ENCODE measurements at places on chromosomes 1 and 21.

- no peak for DNase-seq
Measured at GRCh38 chr1:109891930-109892329, 18.7 kb upstream of the CSF1 start.

- DNase-seq, result no peak
Measured at GRCh38 chr1:214927796-214928195, 154.7 kb upstream of the KCNK2 start.

DNA sequence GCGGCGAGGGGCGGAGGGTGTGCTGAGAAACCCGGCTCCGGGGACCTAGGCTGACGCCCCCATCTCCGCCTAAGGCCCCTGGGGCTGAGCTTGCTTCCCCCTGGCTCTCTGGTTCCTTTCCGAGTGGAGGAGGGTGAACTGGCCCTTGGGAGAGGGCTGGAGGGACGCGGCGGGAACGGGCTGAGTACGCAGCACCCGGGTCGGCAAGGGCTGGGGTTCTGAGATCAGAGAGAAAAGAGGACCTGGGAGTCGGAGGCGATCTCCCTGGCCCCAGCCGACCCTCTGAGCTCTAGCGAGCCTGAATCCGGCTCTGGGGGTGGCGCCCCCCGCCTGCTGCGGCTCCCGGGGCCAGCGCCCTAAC, 270.8 kb downstream of the FOXD2 start:
- no peak for DNase-seq

- no peak for DNase-seq
Measured at GRCh38 chr1:187051618-187052232, 223.0 kb downstream of the PLA2G4A start.

- DNase-seq, result no peak
Measured at GRCh38 chr1:20480243-20480944, 5.6 kb downstream of the CAMK2N1 start.

DNA sequence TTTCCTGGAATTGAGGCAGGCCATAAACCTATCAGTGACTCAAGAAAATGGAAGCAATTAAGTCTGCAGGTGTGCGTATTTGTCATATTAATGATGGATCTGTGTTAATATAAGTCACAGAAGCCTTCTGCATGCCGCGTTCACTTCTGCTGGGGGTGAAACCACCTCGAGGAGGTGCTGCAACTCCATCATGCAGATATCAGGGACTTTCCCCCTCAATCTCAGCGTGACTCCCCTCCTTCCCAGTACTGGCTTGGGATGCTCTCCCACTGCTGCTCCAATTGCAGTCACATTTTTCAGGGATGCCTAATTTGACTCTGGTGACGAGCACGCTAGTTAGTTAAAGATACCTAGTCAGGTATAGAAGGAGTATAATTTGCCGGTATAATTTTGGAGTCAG, 87.5 kb downstream of the ASTN1 start:
- no peak for DNase-seq

GRCh38 chr1:153465811-153466636, 5.6 kb upstream of the S100A7 start:
- peak; percentile 51 for DNase-seq

- no peak for DNase-seq
Measured at GRCh38 chr1:117860896-117861610, 68.4 kb downstream of the GDAP2 start.

GRCh38 chr1:68308034-68308433, 75.7 kb upstream of the WLS start:
- DNase-seq, result no peak

DNA sequence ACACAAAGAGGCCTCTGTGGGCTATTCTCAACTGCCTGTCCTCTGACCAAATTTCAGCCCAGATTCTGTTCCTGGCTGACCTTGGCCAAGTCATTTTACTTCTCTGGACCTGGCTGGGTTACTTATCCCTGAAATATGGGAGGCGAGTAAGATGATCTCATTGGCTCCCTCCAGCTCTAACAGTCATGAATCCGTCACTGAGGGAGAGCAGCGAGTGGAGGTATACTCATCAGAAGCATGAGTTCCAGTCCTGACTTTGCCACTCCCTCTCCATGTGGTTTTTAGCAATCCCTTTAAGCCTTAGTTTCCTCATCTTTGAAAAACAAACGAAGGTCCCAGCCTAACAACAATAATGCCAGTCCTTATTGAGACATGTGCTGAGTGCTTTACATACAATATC, 63.5 kb downstream of the CCDC185 start:
- DNase-seq, result no peak

DNA sequence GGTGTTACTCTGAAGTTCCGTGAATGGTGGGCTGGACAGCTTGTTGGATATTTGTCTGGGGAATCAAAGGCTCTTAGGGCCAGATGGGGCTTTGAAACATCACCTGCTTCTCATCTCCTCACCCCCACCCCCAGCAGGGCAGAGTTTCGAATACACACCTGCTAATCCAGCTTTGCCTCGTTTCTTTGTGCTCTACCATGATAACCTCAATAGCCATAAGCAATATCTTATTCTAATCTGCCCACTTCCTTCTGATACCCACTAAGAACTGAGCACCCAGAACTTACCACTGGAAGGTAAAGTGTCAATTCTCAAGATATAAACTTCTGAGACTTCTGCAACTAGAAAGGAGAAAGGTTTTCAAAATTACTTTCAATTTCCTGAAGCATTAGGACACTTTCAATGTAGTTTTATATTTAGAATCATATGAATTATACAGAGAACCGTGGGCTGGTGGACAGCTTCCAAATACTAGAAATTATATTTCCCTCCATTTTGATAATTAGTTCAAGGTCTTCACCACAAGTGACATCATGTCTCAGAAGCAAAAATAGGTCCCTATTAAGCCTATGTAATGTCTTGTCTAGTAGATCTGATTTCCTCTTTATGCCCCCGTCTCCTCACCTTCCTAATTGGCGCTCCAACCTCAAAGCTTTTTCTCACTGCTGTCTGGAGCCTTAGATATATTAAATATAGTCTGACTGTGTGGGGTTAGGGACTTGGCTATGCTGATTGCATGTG, 64.4 kb upstream of the NEK2 start:
- DNase-seq, result no peak

DNA sequence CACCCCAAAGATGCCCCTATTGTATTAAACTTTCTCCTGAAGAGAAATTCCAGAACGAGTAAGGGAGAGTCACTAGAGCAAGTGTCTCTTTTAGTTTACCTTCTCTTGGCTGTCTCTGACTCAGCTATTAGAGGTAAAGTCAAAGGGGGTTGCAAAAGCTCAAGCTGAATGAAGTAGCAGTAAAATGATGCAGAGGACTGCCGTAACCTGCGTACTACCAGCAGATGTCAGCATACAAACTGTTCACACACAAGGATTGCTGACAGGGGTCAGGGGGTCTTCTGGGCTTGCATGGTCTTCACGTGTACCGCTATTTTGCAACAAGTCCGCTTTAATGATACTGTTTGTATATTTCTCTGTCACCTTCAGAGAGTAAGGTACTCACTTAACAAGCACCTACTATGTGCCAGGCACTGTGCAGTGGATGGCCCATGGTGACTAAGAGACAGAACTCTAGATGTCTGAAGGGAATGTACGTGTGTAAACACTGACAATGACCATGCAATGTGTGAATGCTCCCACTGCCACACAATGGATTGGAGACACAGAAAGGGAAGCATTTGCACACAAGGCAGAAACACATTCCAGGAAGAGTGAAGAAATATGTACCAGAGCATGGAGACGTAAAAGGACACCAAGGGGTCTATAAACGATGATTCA, 34.9 kb downstream of the CHML start:
- DNase-seq, result no peak

- DNase-seq, result no peak
Measured at GRCh38 chr1:162774007-162774406, 16.5 kb upstream of the HSD17B7 start.

DNA sequence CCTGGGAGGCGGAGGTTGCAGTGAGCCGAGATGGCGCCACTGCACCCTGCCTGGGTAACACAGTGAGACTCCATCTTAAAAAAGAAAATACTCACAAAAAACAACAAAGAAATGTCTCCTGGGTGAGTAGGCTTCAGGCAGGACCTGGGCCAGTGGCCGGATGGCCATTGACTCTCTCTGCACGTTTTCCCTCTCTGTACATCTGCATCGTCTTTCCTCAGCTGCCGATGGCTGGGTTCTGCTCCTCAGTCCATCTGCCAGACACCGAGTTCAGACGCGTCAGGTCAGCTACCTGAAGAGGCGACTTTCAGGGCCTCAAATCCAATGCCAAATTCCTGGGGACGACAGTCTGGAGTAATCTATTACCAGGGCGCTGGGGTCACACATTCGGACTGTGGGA, 199.3 kb downstream of the CAMTA1 start:
- DNase-seq, result no peak

- DNase-seq, result no peak
Measured at GRCh38 chr1:28050776-28051175, 37.6 kb downstream of the EYA3 start.

- DNase-seq, result no peak
Measured at GRCh38 chr21:45324489-45325205, 37.0 kb upstream of the POFUT2 start.

GRCh38 chr1:216049741-216050430, 373.4 kb downstream of the USH2A start:
- DNase-seq, result no peak

DNA sequence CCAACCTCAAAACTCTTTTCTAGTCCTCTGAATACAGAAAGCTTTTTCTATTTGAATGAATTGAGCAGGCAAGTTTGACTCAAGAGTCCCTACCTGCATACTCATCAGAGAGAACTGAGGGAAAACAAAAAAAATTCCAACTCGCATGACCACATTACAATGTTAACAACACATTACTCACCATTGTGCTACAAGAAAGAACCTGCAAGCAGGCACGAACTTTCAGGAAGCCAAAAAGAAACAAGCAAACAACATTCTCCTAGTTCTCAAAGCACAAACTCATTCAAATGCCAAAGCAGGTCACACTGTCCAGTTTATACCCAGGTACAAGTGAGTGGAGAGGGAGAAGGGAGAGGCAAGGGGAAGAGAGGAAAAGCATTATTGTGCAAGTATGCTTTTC, 14.6 kb downstream of the OTUD7B start:
- no peak for DNase-seq

DNA sequence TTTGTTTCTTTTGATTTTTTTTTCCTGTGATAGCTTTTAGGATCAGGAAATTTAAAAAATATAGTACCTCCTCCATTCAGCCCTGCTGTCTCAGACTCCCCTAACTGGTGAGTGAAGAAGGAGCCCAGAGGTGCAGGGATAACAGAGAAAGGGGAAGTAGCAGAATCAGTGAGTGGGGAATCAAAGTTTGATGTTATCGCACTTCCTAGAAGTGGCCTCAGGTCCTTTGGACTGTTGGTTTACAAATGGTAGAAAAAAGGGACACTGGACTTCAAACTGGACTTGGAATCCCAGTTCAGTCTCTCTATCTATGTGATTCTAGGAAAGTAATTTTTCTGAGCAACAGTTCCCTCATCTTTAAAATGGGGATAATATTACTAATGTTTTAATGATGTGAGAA, 99.5 kb downstream of the FGGY start:
- DNase-seq, result no peak

DNA sequence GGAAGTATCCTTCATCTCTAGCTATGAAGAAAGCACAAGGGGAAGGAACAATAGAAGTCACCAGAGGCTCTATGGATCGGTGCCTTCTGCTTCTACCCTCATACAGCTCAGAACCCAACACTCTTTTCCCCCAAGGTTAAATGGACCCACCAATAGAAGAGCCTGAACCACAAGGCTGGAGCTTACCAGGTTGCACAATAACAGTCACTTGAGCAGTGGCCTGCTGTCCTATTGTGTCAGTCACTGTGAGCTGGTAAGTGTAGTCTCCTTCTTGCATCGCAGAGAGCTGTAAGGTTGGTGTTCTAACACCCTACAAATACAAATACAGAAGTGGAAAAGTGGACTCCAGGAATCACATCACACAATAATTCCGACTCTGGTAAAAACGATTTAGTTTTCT, 103.0 kb downstream of the KIAA0319L start:
- no peak for DNase-seq

DNA sequence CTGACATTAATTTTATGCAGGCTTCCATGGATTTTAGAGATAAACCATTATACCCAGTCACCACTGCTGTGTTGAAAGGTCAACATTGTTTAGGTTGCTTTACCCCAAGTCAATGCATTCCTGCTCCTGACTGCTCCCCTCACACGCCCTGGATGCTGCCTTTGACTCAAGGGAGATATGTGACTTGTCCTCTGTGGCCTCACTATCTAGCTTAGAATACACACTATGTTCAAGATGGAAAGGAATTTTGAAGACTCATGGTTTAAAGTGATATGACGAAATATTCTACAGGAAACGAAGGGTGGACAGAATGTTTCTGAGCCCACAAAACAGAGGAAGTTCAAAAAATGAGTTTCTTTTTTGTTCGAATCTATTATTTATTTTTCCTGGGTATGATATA, 170.4 kb upstream of the NR5A2 start:
- DNase-seq, result no peak

- no peak for DNase-seq
Measured at GRCh38 chr21:44291078-44291935, 5.6 kb downstream of the AIRE start.

DNA sequence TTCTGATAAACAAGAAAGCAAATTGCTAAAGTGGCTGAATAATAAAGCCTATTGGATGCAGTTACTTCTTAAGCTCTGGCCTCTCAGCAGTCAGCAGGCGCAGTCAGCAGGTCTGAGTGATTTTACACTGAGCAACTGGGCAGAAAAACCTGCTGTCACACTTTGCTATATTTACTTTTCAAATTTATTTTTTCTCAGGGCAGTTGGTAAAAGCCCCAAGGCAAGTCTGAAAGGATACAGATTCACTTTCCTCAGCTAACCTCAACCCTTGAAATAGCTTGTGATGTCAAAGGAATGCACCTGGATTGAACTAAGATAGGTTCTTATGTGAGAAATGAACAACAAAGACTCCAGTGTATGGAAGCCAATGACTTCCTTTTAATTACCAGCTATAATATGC, 34.0 kb downstream of the ATP5PF start:
- no peak for DNase-seq

DNA sequence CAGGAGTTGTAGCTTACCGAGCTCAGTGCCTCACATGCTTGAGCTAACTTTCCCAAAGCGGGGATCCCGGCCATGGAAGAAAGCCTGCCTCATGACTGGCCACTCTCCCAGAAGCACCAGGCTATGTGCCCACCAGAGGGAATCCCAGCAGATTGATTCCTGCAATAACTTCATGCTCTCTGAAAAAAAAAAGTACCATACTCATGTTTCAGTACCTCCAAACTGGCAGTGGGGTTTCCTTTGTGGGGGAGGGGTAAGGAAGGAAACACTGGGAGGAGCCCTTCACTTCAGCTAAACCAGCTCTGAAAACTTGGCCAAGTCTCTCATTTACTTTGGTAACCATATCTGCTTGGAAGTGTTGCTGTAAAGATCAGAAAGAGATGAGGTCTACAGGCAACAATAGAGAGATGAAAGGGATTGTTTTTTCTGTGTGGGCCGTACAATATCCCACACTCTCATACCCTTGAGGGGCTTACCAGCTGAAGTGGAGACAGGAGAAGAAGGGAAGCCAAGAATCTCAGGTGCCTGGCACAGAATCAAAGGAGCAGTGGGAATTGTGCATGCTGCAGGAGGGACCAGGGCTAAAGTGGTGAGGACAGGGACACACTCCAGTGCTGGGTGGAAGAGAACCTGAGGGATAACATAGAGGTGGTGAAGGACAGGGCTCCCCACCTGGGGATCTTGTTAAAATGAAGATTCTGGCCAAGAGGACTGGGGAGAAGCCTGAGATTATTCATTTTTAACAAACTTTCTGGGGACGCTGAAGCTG, 42.4 kb upstream of the TACSTD2 start:
- no peak for DNase-seq

All from stimulated activated CD4-positive, alpha-beta T cell treated with anti-CD3 and anti-CD28 coated beads, Interleukin-1b, Interleukin-23, amount 100 ng/mL, for 1 hour (primary cell).